ENCODE measurements at places on chromosomes 13 and 19.

DNA sequence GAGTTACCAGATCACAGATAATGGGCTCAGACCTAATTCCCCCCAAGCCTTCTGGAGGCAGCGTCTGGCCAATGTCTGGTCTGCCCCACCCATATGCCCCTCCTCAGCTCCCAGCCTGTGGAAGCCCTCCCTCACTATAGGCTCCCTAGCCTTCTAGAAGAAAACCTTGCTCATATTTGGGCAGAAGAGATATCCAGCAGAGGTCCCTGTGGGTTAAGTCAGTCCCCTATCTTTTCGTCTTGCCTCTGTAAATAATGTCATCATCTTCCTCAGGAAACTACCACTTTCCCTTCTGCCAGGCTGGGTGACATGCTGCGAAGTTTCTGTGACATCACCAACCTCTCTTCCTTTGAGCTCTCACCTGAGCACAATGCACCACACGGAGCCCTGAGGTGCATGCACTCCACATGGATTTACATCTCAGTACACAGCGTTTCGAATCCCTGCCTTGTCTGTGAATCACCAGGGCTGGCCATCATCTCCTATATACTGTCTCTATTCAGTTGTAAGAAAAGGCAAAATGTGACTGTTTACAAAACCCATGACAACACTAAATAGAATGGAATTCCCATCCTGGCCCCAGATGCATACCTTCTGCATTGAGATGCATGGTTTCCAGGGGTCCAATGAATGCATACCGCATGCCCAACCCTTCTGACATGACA lies 112.8 kb downstream of the CRYL1 start:
- H3K36me3 ChIP-seq = peaks cover 13% of the 10 kb centered on the region
- peak overlapping the region; percentile 24 for H3K4me3 ChIP-seq
- H3K27me3 ChIP-seq = peaks cover 2% of the 10 kb centered on the region
- peaks cover 31% of the 10 kb centered on the region for H3K4me1 ChIP-seq
- DNase-seq = no peak

GRCh38 chr19:39974377-39975155 lies 3.6 kb downstream of the PSMC4 start:
- peak overlapping the region; percentile 51 for H3K4me3 ChIP-seq
- DNase-seq = no peak

DNA sequence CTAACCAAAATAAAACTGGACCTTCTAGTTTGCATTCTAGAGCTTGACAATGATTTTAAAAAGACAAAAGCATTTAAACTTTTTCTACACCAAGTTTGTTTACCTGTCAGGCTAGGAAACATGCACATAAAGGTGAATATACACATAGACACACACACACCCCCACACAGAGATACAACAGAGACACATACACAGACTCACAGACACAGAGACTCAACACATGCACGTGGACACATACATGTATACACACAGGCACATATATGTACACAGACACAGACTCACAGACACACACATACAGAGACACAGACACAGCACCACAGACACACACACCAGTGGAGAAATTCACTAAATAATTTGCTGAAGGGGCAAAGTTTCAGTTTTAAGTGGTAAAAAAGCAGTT lies 155.7 kb downstream of the GPC5 start:
- H3K27me3 ChIP-seq = no peaks in the 10 kb centered on the region
- no peak overlapping the region for H3K27ac ChIP-seq
- H3K4me3 ChIP-seq = no peak overlapping the region
- H3K36me3 ChIP-seq = no peaks in the 10 kb centered on the region

DNA sequence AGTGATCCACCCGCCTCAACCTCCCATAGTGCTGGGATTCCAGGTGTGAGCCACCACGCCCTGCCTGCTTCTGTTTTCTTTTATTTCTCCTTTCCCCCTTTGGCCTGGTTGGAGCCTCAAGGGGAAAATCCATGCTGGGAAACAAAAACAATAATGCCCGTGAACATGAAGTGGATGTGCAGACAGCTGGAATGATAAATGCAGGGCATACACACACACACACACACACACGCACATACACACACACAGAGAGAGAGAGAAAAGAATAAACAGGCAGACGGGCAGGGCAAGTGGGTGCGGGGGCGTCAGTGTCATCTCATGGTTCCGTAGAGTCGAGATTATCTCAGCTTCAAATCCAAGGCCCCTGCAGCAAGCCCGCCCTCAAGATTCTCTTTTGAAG lies 4.4 kb upstream of the PLEKHF1 start:
- H3K4me1 ChIP-seq = peaks cover 31% of the 10 kb centered on the region
- peak overlapping the region; percentile 72 for H3K27ac ChIP-seq
- no peaks in the 10 kb centered on the region for H3K36me3 ChIP-seq
- DNase-seq = no peak

DNA sequence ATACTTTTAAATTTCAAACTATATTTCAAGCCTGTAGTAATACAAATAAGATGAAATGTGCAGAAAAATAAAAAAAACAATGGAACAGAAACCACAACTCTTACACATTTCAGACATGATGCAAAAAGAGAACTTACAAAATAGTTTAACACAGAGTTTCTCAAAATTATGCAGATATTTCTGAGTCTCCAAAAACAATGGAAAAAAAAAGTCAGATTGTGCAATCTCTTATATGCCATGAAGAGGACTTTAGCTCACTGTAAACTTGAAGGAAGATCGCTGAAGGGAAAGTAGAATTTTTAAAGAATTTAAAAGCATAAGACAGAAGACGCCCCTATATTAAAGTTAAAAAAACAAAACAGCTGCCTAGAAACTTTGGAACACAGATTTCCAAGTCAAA lies 20.4 kb downstream of the ZNF708 start:
- DNase-seq = no peak
- H3K27ac ChIP-seq = no peak overlapping the region
- peaks cover 63% of the 10 kb centered on the region for H3K36me3 ChIP-seq
- no peaks in the 10 kb centered on the region for H3K4me1 ChIP-seq
- H3K4me3 ChIP-seq = no peak overlapping the region

GRCh38 chr13:22055259-22055658 lies 384.4 kb downstream of the FGF9 start:
- peaks cover 5% of the 10 kb centered on the region for H3K36me3 ChIP-seq
- no peak overlapping the region for H3K27ac ChIP-seq
- DNase-seq = no peak
- peaks cover 5% of the 10 kb centered on the region for H3K27me3 ChIP-seq
- no peak overlapping the region for H3K4me3 ChIP-seq
- H3K4me1 ChIP-seq = peaks cover 29% of the 10 kb centered on the region

GRCh38 chr13:25001476-25002206 lies 94.3 kb upstream of the PABPC3 start:
- peaks cover 44% of the 10 kb centered on the region for H3K27me3 ChIP-seq
- no peak for DNase-seq
- no peak overlapping the region for H3K27ac ChIP-seq
- no peaks in the 10 kb centered on the region for H3K36me3 ChIP-seq

DNA sequence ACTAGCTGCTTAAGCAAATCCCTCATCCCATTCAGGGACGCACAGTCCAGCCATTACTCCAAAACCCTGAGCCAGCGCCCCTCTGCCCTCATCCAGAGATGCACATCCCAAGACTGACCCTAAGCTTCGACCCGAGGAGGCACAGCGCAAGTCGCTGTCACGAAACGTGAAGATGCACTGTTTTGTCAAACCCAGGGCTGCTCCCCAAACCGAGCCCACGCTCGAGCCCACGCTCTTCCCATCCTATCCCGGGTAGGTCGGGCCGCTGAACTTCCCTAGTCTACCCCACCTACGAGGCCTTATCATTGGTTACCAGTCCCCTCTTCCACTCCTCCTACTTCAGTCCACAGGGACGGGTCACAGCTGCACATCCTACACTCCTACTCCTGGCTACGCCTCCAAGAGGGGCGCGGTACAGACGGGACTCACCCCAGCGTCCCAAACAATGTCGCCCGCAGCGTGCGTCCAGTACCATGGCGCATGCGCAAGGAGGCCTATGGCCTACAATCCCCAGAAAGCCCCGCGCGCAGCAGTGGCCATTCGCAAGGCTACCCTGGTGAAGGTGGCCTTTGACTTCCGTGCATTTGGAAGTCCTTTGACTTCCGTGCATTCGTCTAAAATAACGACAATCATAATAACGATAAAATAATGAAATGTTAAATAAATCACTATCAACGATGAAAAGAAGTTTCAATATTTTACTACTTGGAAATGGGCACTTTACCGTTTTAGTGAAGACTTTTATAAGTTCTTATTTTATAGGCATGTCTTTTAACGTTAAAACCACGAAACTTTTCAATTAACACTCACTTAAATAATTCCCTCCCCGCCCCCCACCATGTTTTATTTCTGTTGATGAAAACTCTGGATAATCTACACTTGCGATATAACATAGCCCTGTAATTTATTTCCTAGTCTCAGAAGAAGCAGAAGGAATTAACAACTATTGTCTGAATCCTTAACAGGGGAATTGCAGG lies at the start of gene ZNF285:
ZNF285 (minus strand) TSS at position 470 of the 977 bp plus-strand sequence. CDS start 4,395 bp downstream, outside the sequence.
- H3K4me1 ChIP-seq = peaks cover 5% of the 10 kb centered on the region
- peaks cover 2% of the 10 kb centered on the region for H3K27me3 ChIP-seq
- peak within 1 kb of the TSS; percentile 31 for H3K27ac ChIP-seq
- peak within 1 kb of the TSS; percentile 77 for H3K4me3 ChIP-seq

- no peak overlapping the region for H3K4me3 ChIP-seq
- DNase-seq = no peak
- H3K27ac ChIP-seq = no peak overlapping the region
- H3K36me3 ChIP-seq = no peaks in the 10 kb centered on the region
- peaks cover 22% of the 10 kb centered on the region for H3K4me1 ChIP-seq
- peaks cover 10% of the 10 kb centered on the region for H3K27me3 ChIP-seq
Measured at GRCh38 chr19:2500156-2500555, 24.2 kb downstream of the GADD45B start.

DNA sequence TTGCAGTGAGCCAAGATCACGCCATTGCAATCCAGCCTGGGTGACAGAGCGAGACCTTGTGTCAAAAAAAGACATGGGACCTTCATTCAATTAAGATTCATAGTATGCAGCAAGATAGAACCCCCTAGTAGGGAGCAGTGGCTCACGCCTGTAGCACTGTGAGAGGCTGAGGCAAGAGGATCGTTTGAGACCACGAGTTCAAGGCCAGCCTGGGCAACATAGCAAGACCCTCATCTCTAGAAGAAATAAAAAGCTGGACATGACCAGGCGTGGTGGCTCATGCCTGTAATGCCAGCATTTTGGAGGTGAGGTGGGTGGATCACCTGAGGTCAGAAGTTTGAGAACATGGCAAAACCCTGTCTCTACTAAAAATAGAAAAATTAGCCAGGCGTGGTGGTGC lies 7.1 kb upstream of the LGALS7 start:
- no peak for DNase-seq
- H3K36me3 ChIP-seq = no peaks in the 10 kb centered on the region
- no peaks in the 10 kb centered on the region for H3K4me1 ChIP-seq
- H3K4me3 ChIP-seq = no peak overlapping the region
- H3K27me3 ChIP-seq = peaks cover 15% of the 10 kb centered on the region
- H3K27ac ChIP-seq = no peak overlapping the region

- no peak overlapping the region for H3K27ac ChIP-seq
- H3K36me3 ChIP-seq = peaks cover 61% of the 10 kb centered on the region
- no peak for DNase-seq
- H3K4me3 ChIP-seq = no peak overlapping the region
- peaks cover 16% of the 10 kb centered on the region for H3K4me1 ChIP-seq
Measured at GRCh38 chr13:99548448-99548847, 47.2 kb downstream of the TM9SF2 start.

- no peak overlapping the region for H3K4me3 ChIP-seq
- no peak for DNase-seq
- no peak overlapping the region for H3K27ac ChIP-seq
Measured at GRCh38 chr13:112870051-112870331, 99.0 kb upstream of the MCF2L start.

- no peaks in the 10 kb centered on the region for H3K4me1 ChIP-seq
- no peak overlapping the region for H3K27ac ChIP-seq
- no peak overlapping the region for H3K4me3 ChIP-seq
- no peak for DNase-seq
- H3K36me3 ChIP-seq = no peaks in the 10 kb centered on the region
Measured at GRCh38 chr19:3350014-3350663, 16.2 kb upstream of the NFIC start.

DNA sequence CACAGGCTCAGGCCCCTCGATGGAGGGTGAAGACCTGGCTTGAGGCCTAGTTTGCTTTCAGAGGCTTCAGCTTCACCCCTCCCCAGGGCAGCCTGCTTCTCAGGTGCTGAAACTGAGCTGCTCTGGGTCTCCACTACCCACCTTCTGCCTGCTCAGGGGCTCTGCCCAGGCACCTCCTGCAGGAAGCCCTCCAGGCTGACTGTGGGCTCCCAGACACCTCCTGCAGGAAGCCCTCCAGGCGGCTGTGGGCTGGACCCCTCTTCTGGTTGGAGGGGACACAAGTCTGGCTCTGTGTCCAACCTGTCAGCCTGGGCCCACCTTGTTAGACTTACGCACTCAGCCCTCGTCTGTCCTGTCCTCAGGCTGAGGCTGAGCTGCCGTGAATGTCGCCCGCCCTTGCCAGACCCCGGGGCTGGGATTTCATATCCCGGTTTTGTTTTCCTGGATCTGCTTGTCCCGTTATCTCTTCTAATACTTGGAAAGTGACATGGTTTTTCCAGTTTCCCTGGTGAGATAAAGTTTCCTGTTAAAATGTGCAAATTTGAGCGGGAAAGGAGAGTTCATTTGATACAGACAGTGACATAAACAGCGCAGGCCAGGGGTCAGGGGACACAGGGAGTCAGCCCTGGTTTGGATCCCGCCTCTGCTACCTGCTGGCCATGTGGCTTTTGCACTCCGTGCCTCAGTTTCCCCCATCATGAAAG lies 20.8 kb upstream of the MISP start:
- H3K4me1 ChIP-seq = no peaks in the 10 kb centered on the region
- no peaks in the 10 kb centered on the region for H3K27me3 ChIP-seq
- no peak for DNase-seq
- H3K27ac ChIP-seq = no peak overlapping the region

GRCh38 chr13:95679722-95680121 lies 2.8 kb downstream of the DNAJC3 start:
- peaks cover 16% of the 10 kb centered on the region for H3K36me3 ChIP-seq
- no peaks in the 10 kb centered on the region for H3K27me3 ChIP-seq
- H3K27ac ChIP-seq = no peak overlapping the region
- no peak overlapping the region for H3K4me3 ChIP-seq
- DNase-seq = no peak

GRCh38 chr13:37136187-37136586 lies 30.7 kb upstream of the CSNK1A1L start:
- no peaks in the 10 kb centered on the region for H3K27me3 ChIP-seq
- no peaks in the 10 kb centered on the region for H3K4me1 ChIP-seq
- no peaks in the 10 kb centered on the region for H3K36me3 ChIP-seq
- DNase-seq = no peak

GRCh38 chr13:28718196-28718542 lies 601 bp downstream of the SLC46A3 start:
- no peak for DNase-seq
- H3K27ac ChIP-seq = peak overlapping the region; percentile 82
- H3K4me1 ChIP-seq = peaks cover 32% of the 10 kb centered on the region
- H3K36me3 ChIP-seq = no peaks in the 10 kb centered on the region

DNA sequence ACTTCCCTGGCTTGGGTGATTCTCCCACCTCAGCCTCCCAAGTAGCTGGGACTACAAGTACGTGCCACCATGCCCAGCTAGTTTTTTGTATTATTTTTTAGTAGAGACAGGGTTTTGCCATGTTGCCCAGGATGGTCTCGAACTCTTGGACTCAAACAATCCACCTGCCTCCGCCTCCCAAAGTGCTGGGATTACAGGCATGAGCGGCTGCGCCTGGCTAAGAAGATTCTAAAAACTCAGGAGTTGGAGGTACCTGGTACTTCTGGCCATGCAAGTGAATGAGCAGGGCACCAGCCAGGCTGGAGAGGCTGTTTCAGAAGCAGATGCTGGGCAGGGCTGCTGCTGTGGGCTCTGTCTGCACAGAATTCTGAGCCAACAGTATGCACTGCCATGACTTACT lies 6.1 kb downstream of the MZF1 start:
- no peak for DNase-seq
- peaks cover 13% of the 10 kb centered on the region for H3K36me3 ChIP-seq
- H3K27ac ChIP-seq = no peak overlapping the region
- H3K4me3 ChIP-seq = no peak overlapping the region
- H3K27me3 ChIP-seq = no peaks in the 10 kb centered on the region
